Stimulated activated CD4-positive, alpha-beta T cell treated with anti-CD3 and anti-CD28 coated beads, Interleukin-1b, Interleukin-23, amount 100 ng/mL, for 48 hours (primary cell): ENCODE measurements at places on chromosomes 6 and 20.

- DNase-seq, result no peak
Observed at GRCh38 chr6:45631396-45631795, 253.7 kb upstream of the SUPT3H start.

DNA sequence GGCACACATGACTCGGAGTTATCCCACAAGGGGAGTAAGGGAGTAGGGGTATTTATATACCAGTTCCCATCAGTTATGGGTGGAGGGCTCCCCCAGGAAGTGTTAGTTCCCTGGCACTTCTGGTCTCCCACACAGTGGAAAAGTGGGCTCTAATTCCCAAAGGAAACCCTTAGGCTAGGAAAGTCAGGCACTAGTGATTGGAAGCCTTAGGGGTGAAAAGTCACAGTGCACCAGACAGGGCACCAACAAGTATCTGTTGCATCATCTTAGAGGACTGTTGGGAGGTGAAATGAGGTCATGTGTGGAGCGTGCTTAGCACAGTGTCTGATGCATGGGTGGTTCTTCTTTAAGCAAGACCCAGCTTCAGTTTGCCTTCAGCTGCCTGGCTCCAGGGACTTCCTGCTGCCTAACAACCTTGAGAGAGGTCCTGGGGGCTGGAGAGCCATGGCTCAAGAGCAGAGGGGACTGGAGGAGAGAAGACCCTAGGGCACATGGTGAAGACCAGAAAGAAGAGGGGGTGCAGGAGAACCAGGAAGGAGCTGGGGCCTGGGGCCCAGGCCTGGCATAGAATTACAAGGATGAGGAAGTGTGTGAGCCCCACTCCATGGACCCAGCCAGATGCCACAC lies 7.5 kb upstream of the FOXP4 start:
- no peak for DNase-seq

- no peak for DNase-seq
Observed at GRCh38 chr6:75711173-75711572, 37.9 kb upstream of the MYO6 start.

DNA sequence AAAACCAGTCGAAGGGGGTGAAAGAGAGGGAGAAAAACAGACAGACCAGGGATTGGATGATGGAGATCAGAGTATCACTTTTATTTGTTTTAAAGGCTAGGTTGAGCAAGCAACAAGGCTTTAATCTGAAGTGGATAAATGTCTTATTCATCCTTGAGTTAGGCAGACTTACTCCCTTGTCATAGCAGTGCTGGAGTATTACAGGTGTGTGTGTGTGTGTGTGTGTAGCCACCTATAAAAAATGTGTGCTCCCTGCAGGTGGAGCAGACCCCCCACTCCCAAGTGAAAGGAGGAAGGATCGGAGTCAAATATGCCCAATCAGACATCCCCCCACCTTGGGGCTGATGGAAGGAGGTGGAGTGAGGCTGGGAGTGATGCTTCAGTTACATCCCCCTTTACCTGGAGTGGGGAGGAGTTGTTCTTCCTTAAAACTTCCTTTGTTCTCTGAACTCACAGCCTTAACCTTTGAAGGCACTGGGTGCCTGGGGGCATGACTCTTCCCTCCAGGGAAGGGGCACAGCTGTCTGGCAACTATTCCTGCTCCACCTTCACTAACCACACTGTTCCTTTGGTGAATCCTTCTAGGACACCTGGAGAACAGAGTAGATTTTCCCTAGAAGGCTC lies 27.3 kb downstream of the PTK7 start:
- no peak for DNase-seq

GRCh38 chr6:17741507-17741906 lies 34.8 kb upstream of the NUP153 start:
- no peak for DNase-seq

DNA sequence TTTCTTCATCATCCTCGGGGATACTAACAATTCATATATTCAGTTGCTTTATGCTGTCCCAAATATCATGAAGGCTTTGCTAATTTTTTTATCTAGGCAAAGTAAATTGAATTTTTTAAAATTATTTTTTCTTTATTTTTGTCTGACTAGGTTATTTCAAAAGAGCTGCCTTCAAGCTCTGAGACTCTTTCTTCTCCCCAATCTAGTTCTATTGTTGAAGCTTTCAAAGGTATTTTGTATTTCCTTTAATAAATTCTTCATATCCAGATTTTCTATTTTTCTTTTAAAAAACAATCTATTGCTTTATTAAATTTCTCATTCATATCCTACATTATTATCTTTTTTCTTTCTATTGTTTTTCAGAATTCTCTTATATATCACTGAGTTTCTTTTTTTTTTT lies 16.8 kb downstream of the TRIM15 start:
- no peak for DNase-seq

DNA sequence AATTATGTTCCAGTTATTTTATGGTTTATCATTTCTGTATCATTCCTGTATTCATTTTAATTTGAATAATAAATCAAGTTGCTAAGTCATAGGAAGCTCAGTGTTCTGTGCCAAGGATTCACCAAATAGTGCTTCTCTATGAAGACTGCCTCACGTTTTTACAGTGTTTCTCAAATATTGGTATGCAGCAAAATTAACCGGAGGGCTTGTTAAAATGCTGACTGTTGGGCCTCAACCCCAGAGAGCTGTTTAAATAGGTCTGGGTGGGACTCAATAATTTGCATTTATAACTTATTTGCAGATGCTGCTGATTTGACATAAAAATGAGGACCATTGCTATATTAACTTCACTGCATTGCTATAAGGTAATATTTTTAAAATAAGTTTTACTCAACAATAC lies 166.7 kb downstream of the TINAG start:
- no peak for DNase-seq

GRCh38 chr20:53568351-53568750 lies 25.3 kb downstream of the ZNF217 start:
- no peak for DNase-seq

DNA sequence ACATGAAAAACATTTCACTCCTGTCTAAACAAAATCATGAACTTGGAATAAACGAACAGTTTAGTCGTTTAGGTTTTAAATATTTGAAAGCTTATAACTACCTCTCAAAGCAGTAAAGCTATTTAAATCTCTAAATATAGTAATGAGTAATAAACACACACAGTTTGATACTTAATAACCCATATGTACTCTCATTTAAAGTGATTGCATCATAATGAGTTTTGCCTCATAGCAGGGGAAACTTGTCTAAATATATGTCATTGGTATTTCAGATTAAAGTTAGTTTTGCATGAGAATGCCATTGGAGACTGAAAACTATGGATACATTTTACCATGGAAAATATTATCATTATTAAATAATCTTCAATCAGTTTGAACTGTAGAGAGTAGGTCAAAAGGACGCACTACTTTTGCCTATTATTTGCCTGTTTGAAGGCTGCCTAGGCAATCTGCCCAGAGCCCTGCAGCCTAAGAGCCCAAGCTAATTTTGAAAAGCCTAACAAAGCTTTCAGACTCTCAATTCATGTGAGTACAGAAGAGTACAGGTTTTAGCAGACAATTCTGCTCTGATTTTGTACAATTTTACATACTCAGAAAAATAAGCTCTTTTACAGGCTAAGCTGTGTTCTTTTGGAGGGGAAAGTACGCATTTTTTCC lies 632.8 kb downstream of the HACE1 start:
- no peak for DNase-seq

- no peak for DNase-seq
Observed at GRCh38 chr6:41002168-41002567, 36.9 kb downstream of the UNC5CL start.

GRCh38 chr6:159117046-159117445 lies 52.2 kb upstream of the FNDC1 start:
- no peak for DNase-seq

GRCh38 chr6:159104163-159104925 lies 59.6 kb upstream of the TAGAP start:
- DNase-seq, result peak; percentile 79

GRCh38 chr20:37345339-37346235 lies at the start of gene SRC:
Gene SRC, plus strand, starts transcription at chr20:37346140. Its CDS starts 38,014 bp downstream, at chr20:37384154.
- peak; percentile 34 for DNase-seq

GRCh38 chr6:84770521-84770920 lies 6.1 kb upstream of the TBX18 start:
- no peak for DNase-seq

GRCh38 chr6:75481936-75482593 lies 11.5 kb downstream of the FILIP1 start:
- DNase-seq, result no peak

- no peak for DNase-seq
Observed at GRCh38 chr6:41439524-41440418, 104.4 kb downstream of the NCR2 start.

DNA sequence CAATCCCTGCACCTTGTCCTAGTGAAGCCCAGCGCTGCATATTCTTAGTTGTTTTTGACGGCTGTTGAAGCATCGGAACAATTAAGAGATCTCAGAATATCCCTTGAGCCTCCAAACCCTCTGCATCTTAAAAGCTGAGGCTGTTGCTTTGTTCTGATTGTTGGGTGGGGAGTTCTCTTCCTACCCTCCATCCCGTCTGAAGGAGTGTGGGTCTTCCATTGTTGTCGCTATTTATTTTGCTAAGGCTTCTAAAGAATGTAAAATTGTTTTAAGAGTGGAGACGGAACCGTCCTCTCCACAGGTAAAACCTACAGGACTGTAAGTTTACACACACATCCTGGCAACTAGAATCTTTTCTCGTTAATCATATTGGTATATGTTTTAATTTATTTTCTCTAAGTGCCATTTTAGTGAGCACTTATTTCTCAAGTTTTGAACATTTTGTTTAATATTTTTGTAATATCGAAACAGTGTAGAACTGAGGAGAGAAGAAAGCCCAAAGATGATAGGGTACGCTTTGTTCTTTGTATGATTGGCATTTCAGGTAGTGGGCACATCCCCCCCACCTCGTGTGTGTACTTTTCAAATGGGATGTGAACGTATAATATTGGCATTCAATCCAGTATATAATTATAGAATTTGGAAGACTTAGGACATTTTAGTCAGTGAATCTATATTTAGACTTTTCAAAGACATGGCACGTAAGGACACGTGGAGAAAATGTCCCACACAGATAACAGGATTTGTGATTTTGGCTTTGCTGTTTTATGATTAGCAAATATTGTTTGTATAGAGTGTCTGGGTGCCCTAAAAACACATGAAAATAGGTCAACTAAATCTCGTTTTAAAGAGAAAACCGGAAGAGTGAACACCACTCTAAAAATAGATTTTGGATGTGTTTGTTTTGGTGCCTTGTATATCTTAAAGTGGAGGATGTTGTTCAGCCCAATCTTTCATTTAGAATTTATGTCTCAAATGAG lies 1.3 kb downstream of the RNF146 start:
- DNase-seq, result no peak

GRCh38 chr6:33678233-33678931 lies 33.1 kb downstream of the UQCC2 start:
- no peak for DNase-seq
